ENCODE measurements at places on chromosomes 3 and 15.

- no peak for DNase-seq
Measured at GRCh38 chr15:45790325-45790943, 155.6 kb downstream of the SQOR start.

DNA sequence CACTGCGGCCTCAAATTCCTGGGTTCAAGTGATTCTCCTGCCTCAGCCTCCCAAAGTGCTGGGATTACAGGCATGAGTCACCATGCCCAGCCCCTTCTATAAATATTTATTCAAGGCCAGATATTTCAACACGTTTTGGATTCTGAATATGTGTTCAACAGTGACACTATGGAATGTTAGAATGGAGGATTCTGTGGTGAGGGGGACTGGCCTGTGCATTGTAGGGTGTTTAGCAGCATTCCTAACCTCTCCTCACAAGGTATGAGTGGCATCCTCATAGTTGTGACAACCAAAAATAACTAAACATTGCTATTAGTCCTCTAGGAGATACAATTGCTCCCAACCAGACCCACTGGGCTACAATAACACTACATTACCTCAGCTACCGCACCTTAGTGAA is 104.0 kb upstream of the ATP10A start:
- no peak for DNase-seq

- DNase-seq: no peak
Measured at GRCh38 chr3:14216257-14217048, 37.8 kb downstream of the LSM3 start.

DNA sequence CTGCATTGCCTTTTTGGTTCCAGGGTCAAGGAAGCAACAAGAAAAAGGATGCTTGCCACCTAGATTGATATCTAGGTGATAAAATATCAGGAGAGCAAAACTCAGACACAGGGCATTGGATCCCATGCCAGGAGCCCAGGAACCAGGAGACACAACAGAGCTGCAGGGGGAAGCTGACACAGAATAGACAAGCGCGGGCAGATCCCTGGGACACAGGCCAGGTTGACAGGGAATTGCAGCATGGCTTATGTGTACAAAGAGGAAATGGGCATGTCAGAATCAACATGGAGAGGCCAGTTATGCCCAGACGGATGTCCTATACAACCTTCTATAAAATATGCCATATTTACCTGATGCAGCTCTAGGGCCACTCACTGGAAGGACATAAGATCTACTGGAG is 84.2 kb downstream of the SEMA6D start:
- DNase-seq: no peak

- no peak for DNase-seq
Measured at GRCh38 chr15:63484433-63485186, 19.8 kb upstream of the USP3 start.

- DNase-seq: no peak
Measured at GRCh38 chr3:44000586-44000985, 241.1 kb upstream of the TOPAZ1 start.

- no peak for DNase-seq
Measured at GRCh38 chr3:28039234-28039633, 202.2 kb upstream of the CMC1 start.

DNA sequence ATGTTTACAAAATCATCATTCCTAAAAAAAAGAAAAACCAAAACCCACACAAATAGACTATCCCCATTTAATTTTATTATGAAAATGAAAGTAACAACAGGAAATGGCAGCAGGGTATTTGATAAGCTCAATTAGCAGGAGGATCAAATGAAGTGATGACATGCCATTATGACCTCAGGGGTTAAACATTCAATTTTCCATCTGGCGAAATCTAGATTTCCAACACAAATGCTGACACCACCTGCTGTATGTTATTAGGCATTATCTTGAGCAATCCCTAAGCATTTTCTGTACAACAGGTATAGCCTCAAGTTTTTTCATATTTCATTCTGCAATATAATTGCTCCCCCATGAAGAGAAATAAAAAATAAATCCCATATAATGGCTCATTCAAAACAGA is 57.1 kb downstream of the SHQ1 start:
- no peak for DNase-seq

GRCh38 chr15:57461541-57461940 is 85.2 kb downstream of the CGNL1 start:
- no peak for DNase-seq

- no peak for DNase-seq
Measured at GRCh38 chr3:156258301-156258700, 137.9 kb downstream of the KCNAB1 start.

- no peak for DNase-seq
Measured at GRCh38 chr3:17047894-17048293, 163.1 kb downstream of the PLCL2 start.

GRCh38 chr15:45435124-45435903 is 57.0 kb upstream of the GATM start:
- no peak for DNase-seq

GRCh38 chr3:178950676-178951075 is 120.9 kb downstream of the ZMAT3 start:
- no peak for DNase-seq

DNA sequence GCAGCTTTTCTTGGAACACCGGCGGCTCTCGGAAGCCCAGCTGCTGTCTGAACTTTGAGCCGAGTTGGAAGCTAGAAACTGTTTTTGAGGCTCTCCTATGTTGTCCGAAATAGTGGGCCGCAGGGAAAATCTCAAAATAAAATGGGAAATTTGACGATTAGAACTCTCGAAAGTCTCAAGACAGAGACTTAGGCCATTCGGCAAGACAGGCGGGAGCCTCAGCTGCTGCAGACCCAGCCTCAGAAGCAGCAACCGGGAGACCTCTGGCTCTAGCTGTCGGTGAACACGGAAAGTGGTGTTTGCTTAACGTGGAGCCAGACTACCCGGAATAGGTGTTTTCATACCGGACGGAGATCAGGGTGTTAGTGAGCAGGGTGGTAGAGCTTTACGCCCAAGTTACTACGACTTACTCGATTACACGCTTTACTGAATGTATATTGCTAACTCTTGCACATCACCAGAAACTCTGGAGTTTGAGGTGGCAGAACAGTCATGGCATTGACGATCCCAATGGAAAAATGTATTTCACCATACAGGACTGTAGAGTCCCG is 357 bp upstream of the MAN2C1 start:
- DNase-seq: no peak

- DNase-seq: no peak
Measured at GRCh38 chr15:68794863-68795262, 25.8 kb downstream of the ANP32A start.

DNA sequence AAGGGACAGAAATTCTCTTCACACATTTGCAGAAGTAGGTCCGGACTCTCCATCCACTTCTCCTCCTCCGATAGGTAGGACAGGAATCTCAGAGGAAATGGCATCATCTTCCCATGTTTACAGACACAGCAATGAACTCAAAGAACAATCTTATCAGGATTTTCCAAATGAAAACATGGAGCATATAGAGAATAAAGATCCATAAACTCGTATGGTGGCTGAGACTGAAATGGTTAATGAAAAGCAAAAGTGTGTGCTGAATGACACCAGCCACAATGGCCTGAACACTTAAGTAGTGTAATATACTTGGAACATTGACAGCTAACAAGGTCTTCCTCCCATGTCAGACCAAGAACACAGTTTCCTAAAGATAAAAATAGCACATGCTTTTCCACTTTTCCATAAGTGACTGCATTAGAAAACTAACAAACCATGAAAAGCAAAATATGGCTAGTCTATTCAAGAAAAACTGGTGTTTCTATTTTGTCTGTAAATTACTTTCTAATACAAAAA is 5.8 kb downstream of the CCRL2 start:
- DNase-seq: no peak

DNA sequence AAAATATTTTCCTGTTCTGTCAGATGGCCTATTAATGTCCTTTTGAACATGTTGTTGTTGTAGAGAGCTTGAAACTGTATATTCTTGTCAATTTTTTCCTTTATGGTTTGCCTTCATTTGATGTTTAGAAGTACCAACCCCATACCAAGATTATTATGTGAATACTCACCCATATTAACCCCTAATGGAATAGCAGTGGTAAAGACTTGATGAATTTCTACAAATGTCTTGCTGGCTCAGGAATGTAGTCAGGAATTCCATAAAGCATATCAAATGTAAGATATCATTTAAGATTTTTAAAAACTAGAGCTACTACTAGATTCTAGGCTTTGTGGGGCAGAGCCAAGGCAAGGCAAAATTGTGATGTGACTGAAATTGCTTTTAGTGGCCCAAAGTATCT is 30.0 kb downstream of the MYO5A start:
- DNase-seq: no peak

DNA sequence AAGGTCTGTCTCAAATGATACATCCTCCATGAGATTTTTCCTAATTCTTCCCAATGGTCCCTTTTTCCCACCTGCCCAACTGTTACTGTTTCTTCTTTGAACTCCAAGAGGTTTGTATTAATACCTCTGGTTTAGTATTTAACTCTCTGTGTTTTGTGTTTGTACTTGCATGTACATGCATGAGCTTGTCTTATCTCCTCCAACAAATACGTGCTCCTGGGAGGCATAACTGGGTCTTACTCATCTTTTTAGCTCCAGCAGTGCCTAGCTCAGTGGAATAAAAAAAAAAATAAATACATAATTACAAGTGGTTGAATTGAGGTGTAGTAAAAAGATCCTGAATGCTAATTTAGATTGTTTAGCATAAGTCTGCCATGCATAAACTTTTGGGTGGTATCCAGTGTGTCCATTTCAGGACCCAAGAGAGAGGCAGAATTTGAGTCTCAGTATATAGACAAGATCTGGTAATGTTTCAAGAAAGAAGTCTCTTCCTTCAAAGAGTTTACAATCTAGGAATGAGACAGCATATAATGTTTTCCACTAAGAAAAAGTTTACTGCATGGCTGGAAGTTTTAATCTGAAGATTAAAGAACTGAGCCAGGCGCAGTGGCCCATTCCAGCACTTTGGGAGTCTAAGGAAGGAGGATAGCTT is 1.7 kb upstream of the LYSMD2 start:
- no peak for DNase-seq

- DNase-seq: no peak
Measured at GRCh38 chr3:29972320-29972993, 633.9 kb upstream of the TGFBR2 start.

DNA sequence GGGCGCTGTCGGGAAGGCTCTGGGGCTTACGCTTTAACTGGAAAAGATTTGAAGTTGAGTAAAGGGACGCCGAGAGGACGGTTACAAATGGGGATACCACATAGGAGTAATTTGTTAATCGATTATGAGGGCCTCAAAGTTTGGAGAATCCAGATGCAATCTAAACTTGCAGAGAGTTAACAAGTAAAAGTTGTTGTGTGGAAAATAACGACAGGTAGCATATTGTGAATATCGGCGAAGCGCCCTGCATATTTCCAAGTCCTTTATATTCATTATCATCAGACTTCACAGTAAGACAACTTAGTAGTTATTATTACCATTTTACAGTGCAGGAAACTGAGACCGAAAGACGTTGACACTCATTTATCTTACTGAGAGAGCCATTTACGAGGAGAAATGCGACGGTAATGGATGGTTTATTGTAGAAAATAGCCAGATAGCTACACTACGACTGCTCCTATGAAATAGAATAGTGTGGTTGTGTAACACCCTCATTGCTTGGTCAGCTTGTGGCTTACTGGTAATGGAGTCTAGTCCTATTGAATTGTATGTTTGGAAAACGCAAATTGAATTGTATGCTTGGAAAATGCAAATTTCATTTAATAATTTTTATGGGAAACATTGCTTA is 700 bp downstream of the MKRN2 start:
- no peak for DNase-seq

DNA sequence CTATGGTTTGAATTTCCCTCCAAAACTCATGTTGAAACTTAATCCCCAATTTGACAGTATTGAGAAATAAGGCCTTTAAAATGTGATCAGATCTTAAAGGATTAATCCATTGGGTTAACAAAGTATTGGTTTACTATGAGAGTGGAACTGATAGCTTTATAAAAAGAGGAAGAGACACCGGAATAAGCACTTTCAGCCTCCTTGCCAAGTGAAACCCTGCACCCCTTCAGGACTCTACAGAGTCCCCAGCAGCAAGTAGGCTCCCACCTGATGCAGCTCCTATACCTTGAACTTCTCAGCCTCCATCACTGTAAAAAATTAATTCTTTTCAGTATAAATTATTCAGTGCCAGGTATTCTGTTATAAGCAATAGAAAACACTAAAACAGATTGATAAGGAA is 348.3 kb downstream of the CGGBP1 start:
- DNase-seq: no peak

DNA sequence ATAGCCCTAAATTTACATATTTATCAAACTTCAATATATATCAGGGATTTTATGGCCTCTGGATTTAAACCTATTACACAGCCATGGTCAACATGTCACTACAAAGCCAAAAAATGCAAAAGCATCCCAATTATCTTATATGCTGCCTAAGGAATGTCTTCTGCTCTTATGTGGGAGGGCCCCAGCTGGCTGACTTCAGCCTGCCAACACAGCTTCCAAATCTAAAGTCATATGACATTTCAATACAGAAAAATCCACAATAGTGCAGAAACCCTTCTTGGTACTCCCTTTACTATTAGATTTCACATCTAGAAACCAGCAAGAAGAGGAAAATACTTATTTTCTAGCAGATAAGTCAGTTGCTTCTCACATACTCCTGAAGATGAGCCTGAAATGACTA is 6.4 kb downstream of the PFN2 start:
- peak; percentile 47 for DNase-seq

DNA sequence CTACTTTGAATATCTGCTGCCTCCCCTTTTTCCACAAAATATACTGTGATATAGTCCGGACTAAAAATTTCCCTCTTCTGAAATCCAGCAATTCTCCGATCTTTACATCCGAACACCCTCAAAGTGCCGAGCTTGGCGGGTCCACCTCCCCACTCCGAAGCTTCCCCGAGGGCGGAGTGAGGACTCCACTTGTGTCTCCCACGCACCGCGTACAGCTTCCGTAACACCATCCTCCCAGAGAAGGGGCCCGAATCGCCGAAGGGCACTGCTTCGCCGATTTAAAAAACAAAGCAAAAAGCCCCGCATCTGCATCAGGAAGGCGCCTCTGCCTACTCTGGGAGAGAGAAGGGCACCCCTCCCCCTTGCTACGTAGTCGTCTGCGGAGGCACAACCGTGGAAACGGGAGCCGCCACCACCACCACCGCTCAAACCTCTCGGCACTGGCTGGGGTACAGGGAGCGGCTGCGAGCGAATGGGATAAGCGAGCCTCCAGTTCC is 551 bp downstream of the NCBP2 start:
- no peak for DNase-seq

- no peak for DNase-seq
Measured at GRCh38 chr3:51445544-51446280, 54.1 kb downstream of the DCAF1 start.

- no peak for DNase-seq
Measured at GRCh38 chr15:38788918-38789317, 224.3 kb upstream of the RASGRP1 start.

GRCh38 chr3:125611908-125612307 is 16.6 kb upstream of the OSBPL11 start:
- DNase-seq: no peak

GRCh38 chr15:40873694-40874561 is at the start of gene RHOV:
Gene RHOV, minus strand, starts transcription at chr15:40874234. Its CDS starts 95 bp downstream, at chr15:40874139.
- no peak for DNase-seq

- no peak for DNase-seq
Measured at GRCh38 chr3:107739227-107739626, 216.5 kb downstream of the BBX start.

Data from hippocampal formation (tissue), 2 donors.